Activated CD4-positive, alpha-beta T cell treated with anti-CD3 and anti-CD28 coated beads for 1 hour (primary cell): ENCODE measurements at places on chromosomes 11 and 22.

- no peak for DNase-seq
Observed at GRCh38 chr11:92324890-92325289, 100.3 kb downstream of the FAT3 start.

DNA sequence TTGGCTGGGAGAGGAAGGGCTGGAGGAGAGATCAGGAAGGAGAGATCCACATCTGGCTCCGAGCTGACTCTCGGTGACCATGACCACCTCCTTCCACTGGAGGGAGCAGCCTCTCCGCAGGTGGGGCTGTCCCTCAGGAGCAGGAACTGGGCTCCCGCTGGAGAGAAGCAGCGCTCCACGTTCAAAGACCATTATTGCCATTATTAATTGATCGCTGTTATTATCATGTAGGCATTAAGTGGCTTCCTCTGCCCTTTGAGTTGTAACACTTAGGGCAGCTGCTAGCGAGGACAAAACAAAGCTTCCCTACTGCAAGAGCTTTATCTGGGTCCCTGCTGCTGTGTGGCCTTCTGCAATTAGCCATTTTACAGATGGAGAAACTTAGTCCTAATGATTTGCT, 251.9 kb downstream of the ST3GAL4 start:
- DNase-seq, result no peak

- no peak for DNase-seq
Observed at GRCh38 chr11:94933223-94934130, 39.9 kb downstream of the CWC15 start.

DNA sequence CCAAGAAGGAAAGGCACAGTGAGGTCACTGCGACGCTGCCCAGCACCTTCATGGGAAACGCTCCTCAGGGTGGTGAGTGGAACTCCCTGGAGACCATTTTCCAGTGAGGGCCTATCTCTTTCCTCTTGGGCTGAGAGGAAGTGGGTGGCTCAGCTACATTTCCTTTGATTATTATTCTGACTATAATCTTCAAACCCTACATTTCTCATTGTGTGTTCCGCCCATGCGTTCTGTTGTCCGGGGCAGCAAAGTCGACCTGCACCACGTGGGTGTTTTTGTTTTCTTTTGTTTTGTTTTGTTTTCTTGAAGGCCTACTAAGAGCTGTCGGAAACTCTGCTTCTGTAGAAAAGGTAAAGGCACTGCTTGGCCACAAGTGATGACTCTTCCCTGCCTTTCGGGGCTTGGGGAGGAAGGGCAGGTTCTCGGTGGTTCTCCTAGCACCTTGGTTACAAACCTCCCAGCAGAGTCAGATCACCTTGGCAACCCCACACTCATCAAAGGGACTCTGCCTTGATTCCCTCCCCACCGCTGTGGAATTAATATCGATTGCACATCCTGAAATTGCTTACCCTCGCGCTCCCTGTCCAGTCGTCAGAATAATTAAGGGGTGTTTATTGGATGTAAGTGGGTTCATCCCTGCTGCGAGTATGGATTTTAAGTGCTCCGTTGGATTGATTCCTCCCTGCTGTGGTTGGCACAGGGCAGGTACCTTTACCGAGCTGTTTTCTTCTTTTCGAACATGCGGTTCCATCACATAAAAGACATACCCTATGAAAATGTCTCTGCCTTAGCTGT, 7.3 kb downstream of the PARVB start:
- DNase-seq, result no peak

DNA sequence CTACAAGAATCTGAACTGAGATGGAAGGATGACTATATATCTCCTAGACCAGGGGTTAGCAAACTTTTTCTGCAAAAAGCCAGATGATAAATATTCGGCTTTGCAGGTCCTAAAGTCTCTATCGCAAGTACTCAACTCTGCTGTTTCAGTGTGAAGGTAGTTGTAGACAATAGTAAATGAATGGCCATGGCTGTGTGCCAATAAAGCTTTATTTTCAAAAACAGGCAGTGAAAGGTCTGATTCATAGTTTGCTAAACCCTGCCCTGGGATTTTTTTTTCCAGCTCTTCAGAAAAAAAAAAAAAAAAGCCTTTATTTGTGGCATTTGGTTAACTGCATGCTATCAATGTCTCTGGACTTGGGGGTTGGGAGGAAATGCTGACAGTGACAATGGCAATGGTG, 37.5 kb downstream of the FAM227A start:
- no peak for DNase-seq

GRCh38 chr22:25070956-25071355, 118.4 kb downstream of the KIAA1671 start:
- DNase-seq, result no peak

DNA sequence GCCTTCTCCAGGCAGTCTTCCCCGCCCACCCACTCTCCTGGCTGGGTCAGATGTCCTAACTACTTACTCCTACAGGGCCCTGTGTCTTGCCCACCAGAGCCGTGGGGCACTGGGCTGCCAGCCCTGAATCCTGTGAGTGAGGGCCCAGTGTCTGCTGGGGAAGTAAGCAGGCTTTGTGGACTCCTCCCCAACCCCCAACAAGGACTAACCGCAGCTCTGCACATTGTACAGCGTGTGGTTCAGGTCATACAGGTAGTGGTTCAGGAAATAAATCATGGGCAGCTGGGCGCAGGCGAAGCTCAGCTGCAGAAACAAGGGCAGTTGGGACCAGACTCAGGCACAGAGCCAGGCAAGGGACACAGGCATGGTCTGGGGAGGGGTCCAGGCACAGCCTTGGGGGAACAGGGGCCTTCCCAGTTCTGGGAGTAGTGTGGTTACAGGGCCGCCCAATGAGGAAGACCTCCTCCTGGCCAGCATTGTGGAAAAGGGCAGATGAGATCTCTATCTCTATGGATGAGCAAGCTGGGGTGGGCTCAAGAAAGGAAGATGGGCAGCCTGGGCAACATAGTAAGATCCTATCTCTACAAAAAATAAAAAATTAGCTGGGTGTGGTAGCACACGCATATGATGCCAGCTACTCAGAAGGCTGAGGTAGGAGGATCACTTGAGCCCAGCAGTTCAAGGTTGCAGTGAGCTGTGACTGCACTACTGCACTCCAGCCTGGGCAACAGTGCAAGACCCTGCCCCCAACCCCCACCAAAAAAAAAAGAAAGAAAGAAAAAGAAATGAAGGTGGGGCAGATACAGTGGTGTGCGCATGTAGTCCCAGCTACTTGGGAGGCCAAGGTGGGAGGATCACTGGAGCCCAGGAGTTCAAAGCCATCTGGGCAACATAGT, 5.5 kb downstream of the UNC93B1 start:
- no peak for DNase-seq

DNA sequence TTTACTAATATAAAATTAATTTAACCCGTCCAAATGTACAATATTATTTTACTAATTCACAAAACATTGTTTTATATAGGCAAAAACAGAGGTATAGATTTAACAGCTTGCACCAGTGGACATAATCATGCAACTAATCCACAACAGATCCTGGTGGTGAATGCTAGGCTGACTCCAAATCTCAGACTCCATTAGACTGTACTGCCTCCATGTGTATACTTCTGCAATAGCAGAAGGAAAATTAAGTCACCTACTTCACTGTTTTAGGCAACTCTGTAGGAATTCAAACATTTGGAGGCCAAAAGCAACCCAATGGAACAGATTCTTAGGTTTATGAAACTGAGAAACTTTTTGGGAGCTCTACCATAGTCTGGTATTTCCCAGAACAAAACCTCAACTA, 30.0 kb upstream of the RAB39A start:
- DNase-seq, result no peak

- no peak for DNase-seq
Observed at GRCh38 chr11:112589155-112589554, 328.5 kb upstream of the PLET1 start.

- no peak for DNase-seq
Observed at GRCh38 chr11:75919525-75919924, 104.5 kb downstream of the UVRAG start.

DNA sequence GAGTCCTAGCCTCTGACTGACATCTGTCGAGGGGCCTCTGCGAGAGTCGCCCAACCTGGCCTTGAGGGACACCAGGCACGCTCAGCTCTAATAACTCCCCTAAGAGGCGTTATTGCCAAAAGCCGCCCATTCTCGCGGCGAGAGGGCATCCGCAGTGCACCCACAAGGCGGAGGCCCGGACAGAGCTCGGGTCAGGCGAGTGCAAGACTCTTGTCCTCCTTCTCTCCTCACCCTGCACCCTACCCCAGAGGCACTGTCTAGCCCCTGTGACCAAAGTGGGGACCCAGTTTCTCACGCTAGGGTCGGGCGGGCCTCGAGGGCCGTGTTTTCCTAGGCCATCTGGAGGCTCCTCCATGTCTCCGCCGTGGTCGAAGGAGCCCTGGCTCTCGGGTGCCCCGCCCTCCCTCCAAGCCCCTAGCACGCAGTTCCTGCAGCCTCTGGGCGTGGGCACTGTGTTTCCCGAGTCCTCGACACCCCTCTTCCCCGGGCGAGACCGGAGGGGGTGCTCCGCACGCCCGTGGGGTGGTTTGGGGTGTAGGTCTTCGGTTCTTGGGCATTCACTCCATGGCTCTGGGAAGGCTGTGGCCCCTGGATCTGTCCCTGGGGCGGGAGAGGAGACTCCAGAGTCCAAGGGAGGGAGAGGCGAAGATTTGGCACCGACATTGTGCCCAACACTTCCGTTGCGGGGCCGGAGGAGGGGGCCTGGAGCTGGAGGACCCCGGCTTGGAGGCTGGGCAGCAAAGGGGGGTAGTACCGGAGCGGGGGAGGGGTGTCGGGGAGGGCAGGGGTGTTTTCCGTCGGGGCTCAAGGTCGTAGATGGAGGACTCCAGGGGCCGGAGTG, 1.0 kb downstream of the CHRM4 start:
- no peak for DNase-seq

GRCh38 chr22:35846804-35847203, 129.1 kb downstream of the APOL5 start:
- no peak for DNase-seq

DNA sequence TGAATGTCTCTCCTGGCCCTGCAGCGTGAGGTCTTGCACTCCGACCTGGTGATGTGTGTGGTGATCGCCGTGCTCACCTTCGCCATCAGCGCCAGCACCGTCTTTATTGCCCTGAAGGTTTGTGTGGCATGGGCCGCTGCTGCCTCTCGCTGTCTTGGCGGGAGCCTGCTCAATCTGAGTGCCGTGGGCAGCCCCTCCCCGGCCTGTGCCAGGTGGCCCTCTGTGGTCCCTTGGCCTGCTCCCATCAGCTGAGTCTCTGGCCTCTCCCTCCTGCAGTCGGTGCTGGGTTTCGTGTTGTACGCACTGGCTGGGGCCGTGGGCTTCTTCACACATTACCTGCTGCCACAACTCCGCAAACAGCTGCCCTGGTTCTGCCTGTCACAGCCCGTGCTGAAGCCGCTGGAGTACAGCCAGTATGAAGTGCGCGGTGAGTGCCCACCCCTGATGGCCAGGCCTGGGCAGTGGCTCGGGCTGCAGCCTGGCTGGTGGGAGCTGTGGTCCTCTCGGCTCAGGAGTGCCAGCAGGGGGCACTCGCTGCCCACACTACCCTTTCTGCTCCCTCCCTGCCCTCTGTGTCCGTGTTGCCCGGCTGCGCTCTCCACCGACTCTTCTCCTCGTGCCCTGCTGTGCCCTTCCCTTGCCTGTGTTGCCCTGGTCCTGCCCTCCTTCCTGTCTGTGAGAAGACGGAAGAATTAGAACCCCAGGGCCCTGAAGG, 10.2 kb downstream of the PCNX3 start:
- peak; percentile 40 for DNase-seq

- no peak for DNase-seq
Observed at GRCh38 chr11:77865805-77866204, 44.9 kb downstream of the AAMDC start.

- no peak for DNase-seq
Observed at GRCh38 chr11:17822401-17822781, 87.8 kb downstream of the KCNC1 start.

GRCh38 chr22:26892166-26893041, 235.0 kb downstream of the MIAT start:
- DNase-seq, result no peak
